ENCODE measurements at places on chromosomes 2 and 18.
A peak's percentile ranks its signal among the peaks of the same experiment; 100 is the strongest.

DNA sequence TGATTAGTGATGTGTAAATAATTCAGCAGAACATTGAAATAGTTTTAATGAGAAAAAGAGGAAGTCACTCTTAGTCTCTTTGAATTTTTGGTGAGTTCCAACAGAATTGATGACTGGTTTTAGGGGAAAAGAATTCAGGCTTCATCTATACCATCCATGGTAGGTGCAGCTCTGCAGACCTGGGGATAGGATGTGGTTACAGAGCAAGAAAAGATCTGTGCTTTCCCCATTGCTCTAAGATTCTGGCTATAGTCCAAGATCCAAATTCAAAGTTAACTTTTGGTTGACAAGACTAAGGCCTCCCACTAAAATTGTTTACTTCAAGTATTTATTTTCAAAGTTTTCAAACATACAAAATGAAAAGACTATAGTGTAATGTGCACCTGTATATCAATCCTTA, 3.6 kb downstream of the UGT1A10 start:
- DNase-seq, result no peak

DNA sequence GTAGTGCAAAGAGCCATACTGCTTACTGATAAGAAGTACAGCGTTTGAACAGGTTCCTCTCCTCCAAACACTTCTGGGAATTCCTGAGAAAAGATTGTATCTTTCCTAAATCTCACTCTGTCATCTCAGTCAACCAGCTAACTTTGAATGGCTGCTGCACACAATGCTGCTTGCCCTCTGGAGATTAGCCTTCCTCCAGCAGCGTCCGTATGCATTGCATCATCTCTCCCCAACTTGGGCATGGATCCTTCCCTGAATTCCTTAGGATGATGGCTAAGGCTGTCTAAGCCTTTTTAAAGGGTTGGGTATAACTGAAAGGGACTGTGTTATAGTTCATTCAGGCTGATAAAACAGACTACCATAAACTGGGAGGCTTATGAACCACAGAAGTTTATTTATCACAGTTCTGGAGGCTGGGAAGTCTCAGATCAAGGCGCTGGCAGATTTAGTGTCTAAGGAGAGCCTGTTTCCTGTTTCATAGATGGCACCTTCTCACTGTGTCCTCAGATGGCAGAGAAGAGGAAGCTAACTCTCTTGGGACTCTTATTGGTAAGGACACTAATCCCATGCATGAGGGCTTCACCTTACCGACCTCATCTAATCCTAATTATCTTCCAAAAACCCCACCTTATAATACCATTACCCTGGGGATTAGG, 105.3 kb downstream of the PAX3 start:
- DNase-seq, result no peak

DNA sequence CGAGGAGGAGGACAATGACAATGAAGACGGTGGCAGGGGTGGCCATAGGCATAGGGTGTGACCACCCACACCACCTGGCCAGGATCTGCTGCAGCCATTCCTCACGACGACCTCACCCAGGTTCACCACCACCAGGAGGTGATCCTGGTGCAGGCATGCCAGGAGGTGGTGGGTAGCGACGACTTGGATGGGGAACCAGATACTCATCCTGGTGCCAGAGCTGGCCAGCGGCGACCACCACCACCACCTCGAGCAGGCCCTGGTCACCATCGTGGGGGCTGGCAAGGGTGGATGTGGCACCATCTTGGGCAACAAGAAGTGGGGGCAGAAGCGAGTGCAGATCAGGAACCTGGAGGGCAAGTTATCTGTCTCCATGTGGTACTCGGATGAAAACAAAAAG, 117.1 kb upstream of the NXPH2 start:
- no peak for DNase-seq

- DNase-seq, result no peak
These were observed 184.7 kb downstream of the MYCN start for GRCh38 chr2:16124881-16125613.

DNA sequence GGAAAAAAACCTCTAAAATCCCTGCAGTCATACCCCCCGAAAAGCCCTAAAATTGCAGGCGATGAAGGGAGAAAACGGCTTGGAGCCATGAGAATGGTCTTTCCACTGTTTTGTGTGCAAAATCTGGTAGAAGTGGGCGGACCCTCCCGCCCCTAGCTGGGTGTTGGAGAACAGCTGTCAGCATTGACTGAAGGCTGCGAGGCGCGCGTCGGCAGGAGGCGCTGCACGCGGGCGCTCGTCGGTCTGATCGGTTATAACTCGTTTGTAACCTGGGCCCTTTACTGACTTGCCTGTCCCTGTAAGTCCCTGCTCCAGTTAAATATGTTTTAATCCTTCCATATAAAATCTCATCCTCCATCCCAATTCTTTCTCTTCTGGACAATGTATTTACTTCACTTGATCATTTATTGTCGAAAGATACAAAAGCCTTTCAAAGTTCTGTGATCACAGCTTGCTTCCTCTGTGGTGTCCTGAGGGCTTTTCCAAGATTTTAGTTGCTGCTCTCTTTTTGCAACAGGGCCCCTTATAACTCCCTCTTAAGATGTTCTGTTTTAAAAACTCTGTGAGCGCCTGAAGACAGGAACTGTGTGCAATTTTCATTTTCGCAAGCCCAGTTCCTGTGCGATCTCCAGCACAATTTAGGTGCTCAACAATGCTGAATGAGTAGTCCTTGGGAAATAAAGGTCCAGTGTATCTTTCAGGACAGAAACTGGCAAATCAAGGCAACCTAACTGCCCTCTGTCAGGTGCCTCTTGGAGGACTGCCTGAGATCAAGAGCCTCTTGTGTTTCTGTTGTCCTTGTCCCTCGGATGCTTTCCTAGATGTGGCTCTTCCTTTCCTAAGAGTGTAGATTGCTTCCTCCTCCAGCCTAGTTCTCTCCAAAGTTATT, 918 bp upstream of the HNRNPLL start:
- DNase-seq, result peak; percentile 73

- DNase-seq, result no peak
These were observed 208.0 kb downstream of the PTGR3 start for GRCh38 chr18:75000920-75001319.

- no peak for DNase-seq
These were observed 58.4 kb upstream of the GLI2 start for GRCh38 chr2:120677221-120677620.

DNA sequence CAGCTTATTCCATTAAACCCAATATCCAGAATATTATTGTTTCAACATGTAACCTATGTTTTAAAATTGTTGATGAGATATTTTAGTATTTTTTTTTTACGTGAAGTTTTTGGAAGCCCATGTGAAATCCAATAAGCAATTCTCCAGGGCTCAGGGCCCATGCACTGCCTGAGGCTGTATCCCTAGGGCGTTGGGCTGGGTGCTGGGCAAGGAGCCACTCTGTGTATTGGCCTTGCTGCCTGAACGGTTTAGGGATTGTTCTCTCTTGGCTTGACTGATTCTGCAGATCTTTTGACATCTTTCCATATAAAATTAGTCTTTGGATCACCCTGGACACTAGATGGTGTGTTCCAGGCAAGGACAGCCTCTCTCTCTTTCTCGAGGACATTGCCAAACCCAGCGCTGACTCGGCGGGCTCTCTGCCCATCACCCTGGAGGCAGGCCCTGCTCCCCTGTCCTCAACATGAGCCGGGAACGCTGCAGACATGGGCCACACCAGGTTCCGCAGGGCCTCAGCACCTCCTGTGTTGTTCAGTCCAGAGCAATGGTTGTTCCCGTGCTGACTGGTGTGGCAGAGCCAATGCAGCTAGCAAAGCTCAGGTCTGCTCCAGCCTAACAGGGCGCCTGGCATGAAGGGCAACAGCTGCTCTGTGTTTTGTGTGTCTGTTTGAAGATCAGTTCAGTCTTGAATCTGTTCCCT, 163.0 kb downstream of the SEPTIN10 start:
- DNase-seq, result no peak

- DNase-seq, result no peak
These were observed 40.8 kb upstream of the ANKRD62 start for GRCh38 chr18:12052866-12053265.

GRCh38 chr18:12571630-12572029, 86.3 kb downstream of the SPIRE1 start:
- DNase-seq, result no peak

- DNase-seq, result no peak
These were observed 4.0 kb upstream of the SLC3A1 start for GRCh38 chr2:44271296-44271695.

GRCh38 chr2:238720232-238720672, 127.6 kb upstream of the TWIST2 start:
- DNase-seq, result peak; percentile 36

DNA sequence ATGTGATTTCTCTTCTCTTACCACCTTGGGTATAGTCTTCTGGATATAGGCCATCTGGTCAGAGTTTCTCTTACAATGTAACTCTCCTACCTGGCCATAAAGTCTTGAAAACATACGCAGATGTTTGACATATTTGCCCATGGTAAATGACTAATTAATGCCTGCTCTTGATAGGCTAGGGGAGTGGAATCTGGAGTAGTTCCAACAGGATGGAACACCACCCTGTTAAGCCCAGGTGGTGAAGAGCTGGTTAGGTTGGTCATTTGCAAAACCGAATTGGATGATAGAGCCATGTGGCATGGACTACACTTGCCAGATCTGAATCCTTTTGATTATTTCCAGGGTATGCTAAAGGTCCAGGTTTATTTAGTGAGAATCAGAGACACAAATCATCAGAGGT, 36.5 kb downstream of the HADHB start:
- DNase-seq, result no peak

- DNase-seq, result no peak
These were observed 57.1 kb upstream of the CYTIP start for GRCh38 chr2:157501026-157501425.

- no peak for DNase-seq
These were observed 250.2 kb upstream of the RAB12 start for GRCh38 chr18:8359076-8359475.

GRCh38 chr2:190670182-190670946, 21.5 kb downstream of the NAB1 start:
- no peak for DNase-seq

DNA sequence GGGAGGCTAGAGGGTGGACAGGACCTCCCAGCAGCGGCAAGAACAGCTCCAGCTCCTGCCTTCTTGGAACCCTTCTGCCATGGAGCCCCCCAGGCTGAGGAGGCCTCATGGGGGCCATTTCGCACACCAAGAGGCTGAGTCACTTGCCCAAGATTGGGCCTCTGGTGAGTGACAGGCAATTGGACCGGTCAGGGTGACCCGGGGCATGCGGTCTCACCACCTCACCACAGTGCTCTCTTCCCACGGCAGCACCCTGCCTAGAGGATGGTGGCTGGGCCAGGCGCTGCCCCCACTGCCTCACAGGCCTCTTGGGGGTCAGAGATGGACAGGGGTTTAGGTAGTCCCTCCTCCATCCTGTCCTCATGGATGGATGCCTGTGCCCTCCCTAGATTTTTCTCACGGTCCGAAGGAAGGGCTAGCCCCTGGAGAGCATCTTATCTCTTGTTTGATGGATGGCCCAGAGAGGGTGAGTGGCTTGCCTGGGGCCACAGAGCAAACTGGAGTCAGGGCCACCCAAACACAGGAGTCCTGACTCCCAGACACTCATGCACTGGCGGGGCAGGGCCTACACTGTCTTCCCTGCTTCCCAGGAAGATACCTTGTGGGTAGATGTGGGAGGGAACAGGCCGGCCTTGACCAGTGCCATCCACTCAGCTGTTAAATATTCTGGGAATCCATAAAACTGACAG, 119.2 kb downstream of the INHBB start:
- no peak for DNase-seq

GRCh38 chr2:201257381-201257955, 2.9 kb upstream of the CASP8 start:
- no peak for DNase-seq

DNA sequence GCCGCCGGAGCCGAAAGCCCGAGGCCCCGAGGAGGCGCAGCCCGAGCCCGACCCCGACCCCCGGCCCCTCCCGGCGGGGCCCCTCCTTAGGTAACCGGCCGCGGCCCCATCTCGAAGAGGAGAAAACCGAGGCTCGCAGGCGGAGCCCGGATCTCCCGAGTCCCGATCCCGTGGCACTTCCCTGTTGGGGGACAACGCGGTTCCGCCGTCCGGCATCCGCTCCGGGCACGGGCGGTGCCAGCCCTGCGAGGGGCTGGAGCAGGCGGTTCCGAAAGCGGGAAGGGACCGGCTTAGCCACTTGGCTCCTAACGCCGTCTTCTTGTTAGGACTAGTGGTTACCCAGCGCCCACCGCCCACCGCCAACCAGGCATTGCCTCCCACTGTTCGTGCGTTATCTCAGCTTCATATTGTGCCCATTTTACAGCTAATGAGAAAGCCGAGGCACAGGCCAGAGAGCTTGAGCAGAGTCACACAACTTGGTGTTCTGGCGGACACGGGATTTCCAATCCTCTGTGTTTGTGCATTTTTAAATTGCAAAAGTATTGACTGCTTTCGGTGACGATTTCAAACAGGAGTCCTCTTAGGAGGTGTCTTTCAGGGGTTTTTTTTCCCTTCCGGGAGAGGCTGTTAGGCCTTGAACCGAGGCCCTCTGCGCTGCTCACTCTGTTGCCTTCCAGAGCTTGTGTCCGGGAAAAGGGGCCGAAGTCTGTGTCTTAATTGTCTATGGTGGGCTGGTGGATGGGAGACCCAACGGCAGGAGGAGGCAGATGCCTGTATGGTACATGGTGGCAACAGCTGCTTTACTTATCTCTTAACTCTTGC, 562 bp downstream of the CENPA start:
- DNase-seq, result no peak

GRCh38 chr18:13394801-13395200, 176.2 kb downstream of the LDLRAD4 start:
- no peak for DNase-seq

DNA sequence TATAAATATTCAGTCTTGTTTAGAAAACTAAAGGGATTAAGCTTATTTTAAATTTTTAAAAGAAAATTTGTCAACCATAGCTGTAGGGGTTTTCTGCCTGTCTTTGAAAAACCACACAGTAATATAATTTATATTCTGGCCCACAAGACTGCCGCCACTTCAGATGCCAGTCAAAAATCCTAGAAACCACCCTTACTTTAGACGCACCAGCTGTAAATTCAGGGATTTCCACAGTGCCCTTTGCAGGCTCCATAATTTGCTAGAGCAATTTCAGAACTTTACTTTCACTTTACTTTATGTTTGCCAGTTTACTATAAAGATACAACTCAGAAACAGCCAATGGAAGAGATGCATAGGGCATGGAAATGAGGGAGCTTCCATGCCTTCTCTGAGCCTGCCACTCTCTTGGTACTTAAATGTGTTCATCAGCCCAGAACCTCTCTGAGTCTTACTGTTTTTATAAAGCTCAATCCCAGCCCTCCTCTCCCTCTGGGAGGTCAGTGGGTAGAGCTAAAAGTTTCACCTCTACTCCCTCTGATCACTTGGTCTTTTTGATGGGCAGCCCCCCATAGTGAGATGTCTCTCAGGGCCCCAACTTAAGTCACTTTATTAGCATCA, 63.3 kb downstream of the KYNU start:
- DNase-seq, result no peak

- no peak for DNase-seq
These were observed 24.2 kb downstream of the LRRC30 start for GRCh38 chr18:7255054-7255453.

Data from stimulated activated CD8-positive, alpha-beta memory T cell treated with anti-CD3 and anti-CD28 coated beads, Interleukin-4, amount 100 ng/mL, for 24 hours (primary cell).